ENCODE measurements at places on chromosomes 6 and 20.

- no peak for DNase-seq
Measured at GRCh38 chr6:113971741-113972140, 793 bp upstream of the HDAC2 start.

GRCh38 chr20:48025661-48026060 is 240.4 kb upstream of the SULF2 start:
- no peak for DNase-seq

DNA sequence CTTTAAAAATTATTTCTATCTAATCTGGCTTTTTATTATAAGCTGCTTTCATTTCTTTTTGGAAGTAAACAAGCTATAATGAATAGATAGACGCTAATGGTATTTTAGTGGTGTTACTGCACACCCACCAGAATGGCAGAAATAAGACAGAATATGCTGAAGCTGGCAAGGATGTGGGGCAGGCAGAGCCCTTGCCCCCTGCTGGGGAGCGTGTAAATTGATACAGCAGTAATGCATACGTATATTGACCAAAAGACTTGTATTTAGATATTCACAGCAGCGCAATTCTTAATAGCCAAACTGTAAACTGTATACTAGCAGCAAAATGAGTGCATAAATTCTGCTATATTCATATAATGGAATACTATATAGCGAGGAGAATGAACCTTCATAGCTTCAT is 35.3 kb downstream of the TMEM181 start:
- no peak for DNase-seq

DNA sequence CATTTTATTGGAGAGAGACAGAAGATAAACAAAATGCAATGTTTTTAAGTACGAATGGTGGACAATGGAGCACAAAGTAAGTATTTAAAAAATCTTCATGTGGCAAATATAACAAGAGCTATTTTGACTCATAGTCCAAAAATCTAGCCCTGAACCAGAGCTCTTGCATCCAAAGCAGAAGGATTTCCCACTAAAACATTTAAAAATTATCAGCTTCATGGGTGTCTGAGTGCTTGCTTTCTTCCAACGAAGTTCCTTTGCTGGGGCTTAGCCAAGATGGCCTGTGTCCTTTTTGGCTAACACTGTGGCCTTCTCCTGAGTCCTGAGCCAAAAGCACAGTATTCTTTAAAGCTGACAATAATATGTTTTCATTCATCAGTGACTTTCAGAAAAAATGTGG is 161.7 kb downstream of the RIMS1 start:
- DNase-seq = no peak

DNA sequence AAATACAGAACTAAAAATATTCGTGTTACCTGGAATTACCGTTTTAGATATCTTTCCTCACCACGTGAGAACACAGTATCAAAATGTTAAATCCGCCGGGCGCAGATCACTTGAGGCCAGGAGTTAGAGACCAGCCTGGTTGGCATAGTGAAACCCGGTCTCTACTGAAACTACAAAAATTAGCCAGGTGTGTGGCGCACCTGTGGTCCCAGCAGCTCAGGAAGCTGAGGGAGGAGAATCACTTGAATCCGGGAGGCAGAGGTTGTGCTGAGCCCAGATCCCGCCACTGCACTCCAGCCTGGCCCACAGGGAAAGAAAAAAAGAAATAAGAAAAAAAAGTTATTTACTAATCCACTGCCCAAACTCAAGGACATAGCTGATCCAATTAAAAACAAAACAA is 4.8 kb upstream of the DDX43 start:
- DNase-seq = no peak

GRCh38 chr6:13097454-13097853 is 230.9 kb downstream of the TBC1D7 start:
- DNase-seq = no peak

DNA sequence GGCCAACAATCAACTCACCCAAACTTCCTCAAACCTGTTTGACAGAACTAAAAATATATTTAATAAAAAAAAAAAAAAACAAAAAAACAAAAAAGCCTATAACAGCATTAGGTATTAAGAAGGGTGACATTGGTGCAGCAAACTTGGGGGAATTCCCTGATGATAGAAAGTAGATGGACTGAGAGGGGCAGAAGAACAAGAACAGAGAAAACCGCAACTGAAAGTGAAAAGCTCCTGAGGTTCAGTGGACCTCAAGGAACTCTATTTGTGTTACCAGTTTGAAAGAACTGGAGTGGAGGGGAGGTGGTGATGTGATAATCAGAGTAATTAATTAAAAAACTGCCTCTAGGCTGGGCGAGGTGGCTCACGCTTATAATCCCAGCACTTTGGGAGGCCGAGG is 53.8 kb downstream of the MACROD2 start:
- DNase-seq = no peak

DNA sequence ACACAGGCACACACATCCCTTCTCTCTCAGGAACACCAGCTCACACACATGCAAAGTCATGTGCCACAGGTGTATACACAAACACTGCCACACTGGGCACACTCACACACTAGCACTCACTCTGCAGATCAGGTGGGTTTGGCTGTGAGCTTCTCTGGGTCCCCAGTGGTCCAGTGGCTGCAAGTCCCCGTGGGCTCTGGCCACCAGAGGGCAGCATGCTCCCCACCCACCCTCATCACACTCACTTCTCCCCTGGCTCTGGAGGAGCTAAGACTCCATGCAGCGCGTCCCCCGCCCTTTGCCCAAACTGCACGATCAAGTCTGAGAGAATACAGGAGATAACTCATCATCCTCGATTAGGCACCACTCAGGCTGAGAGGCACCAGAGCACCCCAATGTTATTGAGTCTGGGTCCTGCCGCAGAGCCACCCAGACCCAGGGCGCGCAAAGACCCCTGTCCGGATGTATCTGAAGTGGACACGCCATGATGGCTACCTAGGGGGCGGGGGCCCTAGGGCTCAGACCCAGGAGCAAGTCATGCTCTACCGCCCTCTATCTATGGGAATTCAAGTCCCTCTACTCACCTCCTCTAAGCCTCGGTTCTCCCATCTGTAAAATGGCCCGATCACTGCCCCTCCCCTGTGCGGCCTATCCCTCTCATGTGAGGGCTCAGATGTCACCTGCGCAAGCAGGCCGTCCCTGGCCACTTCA is 90.5 kb downstream of the GRM4 start:
- DNase-seq = peak; percentile 8

DNA sequence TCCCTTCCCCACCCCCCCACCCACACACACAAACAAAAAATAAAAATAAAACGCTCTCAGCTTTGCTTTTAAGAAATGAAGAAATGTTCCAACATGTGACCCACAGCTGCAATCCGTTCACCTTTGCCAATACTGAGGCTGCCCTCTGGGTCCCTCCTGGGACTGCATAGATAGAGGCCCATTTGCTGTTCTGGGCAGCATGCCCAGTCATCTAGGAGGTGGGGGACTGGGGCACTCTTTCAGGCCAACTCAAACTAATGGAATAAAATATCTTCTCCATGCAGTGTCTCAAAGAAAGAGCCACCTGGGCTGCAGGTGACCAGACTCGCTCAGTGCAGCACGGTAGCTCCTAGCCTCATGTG is 79.9 kb downstream of the SLC22A3 start:
- DNase-seq = no peak

DNA sequence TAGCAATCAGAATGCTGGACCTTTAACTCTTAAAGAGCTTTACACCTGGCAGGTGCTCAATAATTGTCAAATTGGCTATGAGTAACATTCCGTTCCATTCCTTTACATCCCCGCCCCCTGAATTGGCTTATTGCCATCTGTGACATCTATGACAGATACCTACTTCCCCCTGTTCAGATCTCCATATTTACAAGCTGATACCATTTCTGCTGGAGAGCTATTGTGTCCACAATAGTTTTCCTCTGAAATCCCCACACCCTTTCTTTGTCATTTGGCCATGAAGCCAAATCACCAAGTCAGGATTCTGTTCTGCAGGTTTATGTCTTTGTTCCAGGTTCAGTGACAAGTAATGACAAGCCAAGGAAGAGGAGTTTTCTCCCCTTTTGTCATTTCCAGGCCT is 3.2 kb downstream of the CDH26 start:
- DNase-seq = no peak

DNA sequence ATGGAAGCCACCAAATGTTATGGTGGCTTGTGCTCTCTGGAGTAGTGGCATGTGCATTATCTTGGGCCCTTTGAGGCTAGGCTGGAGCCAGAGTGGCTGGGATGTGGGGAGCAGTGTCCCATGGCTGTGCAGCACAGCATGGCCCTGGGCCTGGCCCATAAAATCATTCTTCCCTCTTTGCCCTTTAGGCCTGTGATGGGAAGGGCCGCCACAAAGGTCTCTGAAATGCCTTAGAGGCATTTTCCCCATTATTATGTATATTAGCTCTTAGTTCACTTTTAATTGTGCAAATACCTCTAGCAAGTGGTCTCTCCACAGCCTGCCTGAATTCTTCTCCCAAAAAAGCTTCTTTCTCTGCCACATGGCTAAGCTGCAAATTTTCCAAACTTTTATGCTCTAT is 297.3 kb upstream of the IRAK1BP1 start:
- DNase-seq = no peak

DNA sequence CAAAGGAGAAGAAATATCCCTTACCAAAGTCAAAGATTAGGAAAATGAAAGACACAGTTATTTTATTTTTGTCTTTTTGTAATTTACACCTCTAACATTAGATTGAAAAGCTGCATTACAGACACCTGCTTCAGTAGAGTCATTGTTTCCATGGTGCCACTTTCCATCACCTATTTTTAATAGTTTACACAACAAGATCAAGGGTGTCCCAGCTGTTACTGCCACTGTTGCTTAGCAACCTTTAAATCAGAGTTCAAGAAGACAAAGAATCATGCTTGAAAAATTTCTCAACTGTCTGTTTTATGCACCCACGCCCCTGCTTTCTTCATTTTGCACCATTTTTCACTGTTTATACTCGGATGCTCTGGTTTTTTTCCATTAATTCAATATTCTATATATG is 668.2 kb upstream of the GJE1 start:
- no peak for DNase-seq

- DNase-seq = peak; percentile 46
Measured at GRCh38 chr6:158605266-158605878, 39.2 kb downstream of the DYNLT1 start.

DNA sequence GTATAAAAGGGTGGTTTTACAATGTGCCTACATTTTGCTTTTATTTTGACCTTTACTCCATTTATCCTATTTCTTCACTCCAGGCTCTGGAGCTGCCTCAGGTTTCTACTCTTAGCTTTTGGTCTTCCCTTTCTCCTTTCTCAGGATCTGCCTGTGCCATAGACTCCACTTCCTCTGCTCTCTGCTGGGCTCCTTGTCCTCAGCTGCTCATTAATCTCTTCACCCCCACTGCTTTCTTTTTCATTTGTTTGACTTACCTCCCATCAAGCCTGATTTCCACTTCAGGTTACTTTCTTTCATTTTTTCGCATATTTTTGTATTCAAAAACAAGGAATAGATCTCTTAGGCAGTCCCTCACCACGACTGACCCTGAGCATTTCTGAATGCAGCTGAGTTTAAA is 106.8 kb downstream of the COL19A1 start:
- no peak for DNase-seq

GRCh38 chr6:28711788-28712341 is 186.2 kb downstream of the GPX5 start:
- no peak for DNase-seq

- no peak for DNase-seq
Measured at GRCh38 chr6:34529665-34530327, 26.3 kb downstream of the SPDEF start.
